NCI-H1092 (cell line): ENCODE measurements at places on chromosomes 7 and 10.
A peak's percentile ranks its signal among the peaks of the same experiment; 100 is the strongest.

GRCh38 chr7:10696064-10696463, 277.6 kb upstream of the PHF14 start:
- no peak for DNase-seq

DNA sequence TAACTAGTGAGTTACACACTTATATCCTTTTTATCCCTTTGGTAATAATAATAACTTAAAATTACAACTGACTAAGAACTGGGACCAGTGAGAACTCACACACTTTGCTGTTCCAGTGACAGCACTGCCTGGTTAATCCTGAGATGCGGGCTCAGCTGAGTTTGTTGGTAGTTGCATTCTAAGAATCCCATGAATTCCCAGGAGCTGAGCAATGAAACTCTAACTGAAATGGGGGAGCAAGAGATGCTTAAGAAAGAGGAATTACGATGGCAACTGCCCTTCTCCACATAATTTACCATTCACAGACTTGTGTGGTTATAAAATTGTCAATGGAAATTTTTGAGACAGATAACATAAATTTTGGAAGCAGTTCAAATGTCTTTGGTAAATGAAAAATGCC, 659.4 kb downstream of the MAGI2 start:
- no peak for DNase-seq

DNA sequence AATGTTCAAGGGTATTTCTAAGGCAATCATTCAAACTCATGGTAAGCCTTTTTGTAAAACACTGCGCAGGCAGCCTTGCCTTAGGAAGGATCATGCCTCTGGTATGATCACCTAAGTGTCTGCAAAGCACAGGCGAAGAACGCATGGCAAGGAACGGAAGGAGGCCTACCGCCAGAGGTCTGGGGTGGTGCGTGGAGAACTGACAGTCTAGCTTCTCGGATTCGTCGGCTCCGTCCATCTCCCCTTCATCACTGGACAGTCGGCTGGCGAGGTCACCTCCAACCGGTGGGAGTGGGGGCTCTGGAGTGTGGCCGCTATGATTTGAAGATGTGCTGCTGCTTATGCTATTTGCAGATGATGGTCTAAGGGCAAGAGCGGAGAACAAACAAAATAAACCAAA, 42.6 kb upstream of the EFCAB10 start:
- DNase-seq = no peak

DNA sequence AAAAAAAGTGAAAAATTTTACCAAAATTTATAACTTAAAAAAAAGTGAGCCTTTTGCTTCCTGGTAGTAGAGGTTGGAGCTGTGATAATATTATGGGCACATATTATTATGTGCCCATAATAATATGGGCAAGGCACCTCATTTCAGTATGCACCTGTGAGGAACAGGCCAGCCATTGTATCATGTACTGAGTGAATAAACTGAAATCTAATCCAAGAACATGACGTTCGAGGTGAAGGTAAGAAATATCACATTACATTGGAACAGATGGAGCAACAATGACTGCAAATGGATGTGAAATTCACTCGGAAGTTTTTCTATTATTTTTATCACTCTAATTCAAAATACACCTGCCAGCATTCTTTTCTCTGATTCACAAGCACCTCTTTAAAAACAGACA, 216.0 kb downstream of the KLF6 start:
- DNase-seq = peak; percentile 10

- no peak for DNase-seq
These were observed 6.3 kb upstream of the EMX2 start for GRCh38 chr10:117536072-117536865.

DNA sequence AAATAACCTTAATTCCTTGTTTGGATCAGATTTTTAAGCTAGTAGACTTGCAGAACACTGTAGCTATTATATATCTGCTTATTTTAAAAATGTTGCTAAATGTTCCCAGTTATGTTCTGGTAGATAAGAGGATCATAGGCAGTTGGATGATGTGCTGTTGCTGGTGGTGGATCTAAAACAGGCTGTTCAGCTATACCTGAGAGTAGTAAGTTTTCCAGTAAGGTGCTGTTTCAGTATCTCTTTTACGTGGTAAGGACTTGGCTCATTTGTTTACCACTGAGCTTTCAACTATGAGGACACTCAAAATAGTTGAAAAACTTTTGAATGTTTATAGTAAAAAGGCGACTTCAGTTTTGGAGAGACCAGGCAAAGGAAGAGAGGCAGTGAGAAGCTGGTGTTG, 180.9 kb downstream of the CDK14 start:
- DNase-seq = no peak

- no peak for DNase-seq
These were observed 593.1 kb downstream of the SORCS1 start for GRCh38 chr10:106571192-106571946.

GRCh38 chr10:14536241-14537213, 205.8 kb upstream of the FRMD4A start:
- peak; percentile 23 for DNase-seq

GRCh38 chr7:39088730-39089593, 111.3 kb downstream of the POU6F2 start:
- DNase-seq = no peak

GRCh38 chr7:131288450-131288849, 39.2 kb upstream of the MKLN1 start:
- no peak for DNase-seq

DNA sequence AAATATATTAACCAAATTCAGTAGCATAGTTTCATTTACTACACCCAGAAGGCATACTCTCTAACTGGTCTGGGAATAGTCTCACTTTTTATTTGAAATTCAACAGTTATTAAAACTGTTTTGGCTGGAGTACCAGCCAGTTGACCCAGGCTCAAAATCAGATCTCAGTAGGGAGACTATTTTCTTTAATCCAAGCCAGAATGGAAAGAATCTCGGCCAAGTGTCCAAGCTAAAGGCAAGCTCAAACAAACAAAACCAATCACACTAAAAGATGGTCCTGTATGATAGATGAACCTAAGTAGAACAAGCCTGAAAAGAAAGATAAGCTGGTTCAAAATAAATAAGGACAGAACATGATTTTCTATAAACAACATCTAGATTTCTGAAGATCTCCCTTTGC, 259.6 kb upstream of the POM121L12 start:
- DNase-seq = no peak

DNA sequence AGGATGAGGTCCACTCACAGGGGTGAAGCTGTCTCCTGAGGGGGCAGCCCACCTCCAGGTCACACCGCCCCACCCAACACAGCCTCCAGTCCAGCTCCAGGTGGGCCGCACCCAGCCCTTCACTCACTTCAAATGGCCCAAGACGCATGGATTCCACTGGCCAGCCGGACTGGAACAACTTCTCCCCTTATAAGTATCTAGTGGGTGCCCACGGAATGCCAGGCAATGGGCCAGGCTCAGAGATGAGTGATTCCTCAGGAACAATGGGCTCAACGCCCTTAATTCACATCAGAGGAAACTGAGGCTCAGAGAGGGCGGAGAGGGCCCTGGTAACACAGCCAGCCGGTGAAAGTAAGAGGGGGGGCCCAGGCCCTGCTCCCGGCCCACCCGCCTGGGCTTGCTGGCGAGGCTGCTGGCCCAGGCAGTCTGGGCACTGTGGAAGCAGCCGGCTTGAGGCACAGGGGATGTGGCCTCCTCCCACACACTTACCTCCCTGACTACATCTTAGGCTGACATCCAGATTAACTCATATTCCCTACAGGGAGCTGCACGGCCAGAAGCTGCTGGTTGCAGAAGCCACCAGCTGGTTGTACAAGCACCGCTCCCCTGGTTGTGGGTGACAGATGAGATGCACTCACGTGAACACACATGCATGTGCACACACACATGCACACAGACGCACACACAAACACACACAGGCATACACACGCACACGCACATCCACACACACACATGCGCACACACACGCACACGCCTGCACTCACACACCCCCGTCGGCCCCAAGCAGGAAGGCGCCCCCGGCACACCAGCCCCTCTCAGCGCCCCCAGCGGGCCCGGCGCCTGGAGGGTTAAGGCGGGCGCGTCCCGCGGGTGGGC, 1.0 kb upstream of the FAM20C start:
- DNase-seq = peak; percentile 22

GRCh38 chr10:30420766-30421165, 13.2 kb upstream of the MAP3K8 start:
- DNase-seq = no peak

DNA sequence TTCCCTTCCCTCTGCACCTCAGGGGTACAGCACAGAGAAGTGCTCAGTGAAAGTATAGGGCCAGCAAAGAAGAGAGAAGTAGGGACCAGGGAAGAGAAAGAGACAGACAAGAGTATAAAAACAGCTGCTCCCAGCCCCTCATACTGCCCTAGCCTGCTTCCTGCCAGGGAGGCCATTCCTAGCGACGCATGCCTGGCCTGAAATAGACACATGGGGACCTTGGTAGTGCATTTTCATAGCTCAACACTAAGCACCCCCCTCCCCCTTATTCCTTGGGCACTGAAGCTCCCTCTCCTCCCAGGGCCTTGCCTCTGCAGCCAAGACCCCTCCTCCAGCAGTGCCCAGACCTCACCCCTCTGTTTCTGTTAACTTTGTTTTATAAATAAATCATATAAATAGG, 64.7 kb downstream of the ZMIZ1 start:
- no peak for DNase-seq

DNA sequence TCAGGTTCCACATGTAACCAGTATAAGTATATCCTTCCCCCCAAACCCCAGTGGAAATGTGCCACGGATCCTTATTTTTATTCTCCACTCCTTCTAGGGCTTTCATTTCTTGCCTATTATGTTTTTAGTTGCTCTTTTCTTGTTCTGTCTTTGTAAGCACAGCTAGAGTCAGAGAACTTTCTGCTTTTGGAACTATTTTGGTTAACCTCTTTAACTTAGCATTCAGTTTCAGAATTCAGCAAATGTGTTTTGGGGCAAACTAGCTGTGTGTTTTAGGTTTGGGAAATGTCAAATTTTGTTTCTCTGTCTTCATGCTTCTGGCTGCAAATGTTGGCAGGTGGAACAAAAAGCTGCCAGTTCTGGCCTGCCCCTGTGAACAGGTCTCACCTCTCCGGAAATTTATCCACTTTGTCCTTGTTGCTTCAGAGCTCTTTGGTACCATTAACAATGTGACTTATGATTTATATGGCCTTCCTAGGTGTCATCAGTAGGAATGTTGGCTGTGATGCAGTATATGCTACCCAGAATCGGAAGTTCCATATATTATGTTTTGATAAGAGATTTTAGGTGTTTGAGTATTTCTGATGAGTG, 156.1 kb downstream of the ADK start:
- no peak for DNase-seq
